ENCODE measurements at places on chromosomes 3 and 15.

DNA sequence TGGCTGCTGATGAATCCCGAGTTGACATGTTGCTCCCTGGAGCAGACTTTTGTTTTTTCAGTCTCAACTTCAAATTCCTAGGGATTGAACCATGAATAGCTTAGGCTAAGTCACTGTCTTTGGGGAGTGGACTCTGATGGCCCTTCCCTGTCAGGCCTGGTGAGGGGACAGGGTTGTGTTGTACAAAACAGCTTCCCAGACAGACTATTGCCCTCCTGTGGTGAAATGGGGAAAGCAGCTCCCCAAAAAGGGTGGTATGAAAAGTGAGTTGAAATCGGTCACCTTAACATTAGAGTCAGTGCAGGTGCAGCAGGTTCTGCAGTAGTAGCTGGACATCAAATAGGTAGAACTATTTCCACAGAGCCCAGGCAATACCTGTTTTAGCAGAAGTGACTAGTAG, 775.6 kb downstream of the ROBO2 start:
- no peak for DNase-seq

DNA sequence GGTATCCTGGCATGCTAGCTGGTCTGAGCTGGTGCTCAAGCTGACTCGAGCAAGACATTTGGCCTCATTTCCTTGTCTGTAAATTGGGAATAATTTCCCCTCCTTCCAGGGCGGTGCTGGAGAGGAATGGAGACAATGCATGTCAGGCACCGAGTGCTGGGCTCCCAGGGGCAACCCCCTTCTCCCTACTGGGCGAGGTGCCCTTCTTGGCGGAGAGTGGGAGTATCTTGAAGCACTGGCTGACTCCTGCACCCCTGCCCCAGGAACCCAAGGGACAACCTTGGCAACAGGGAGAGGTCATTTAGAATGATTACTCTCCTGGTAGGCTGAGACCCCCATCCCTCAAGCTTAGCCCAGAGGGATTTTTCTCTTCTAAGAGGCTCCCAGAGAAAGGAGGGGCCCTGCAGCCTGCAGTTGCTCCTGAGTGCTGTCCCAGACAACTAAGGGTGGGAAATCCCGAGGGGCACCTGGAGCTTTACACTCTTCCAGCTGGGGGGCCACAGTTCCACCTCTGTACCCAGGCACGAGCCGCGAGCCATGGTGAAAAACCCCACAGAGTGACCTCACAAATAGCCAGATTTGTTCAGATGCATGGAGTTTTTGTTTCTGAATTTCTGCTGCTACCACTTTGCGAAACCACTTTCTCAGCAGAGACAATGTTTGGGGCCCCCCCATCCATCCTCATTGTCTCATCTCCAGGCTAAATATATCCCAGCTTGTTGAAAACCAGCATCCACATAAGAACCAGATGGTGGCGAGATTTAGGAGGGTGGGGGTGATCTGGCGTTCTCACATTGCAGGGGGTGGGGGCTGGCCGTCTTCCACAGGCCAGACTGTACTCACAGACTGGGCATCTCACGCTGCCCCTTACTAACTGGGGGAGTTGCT, 44.8 kb downstream of the ABTB1 start:
- DNase-seq, result peak; percentile 49

DNA sequence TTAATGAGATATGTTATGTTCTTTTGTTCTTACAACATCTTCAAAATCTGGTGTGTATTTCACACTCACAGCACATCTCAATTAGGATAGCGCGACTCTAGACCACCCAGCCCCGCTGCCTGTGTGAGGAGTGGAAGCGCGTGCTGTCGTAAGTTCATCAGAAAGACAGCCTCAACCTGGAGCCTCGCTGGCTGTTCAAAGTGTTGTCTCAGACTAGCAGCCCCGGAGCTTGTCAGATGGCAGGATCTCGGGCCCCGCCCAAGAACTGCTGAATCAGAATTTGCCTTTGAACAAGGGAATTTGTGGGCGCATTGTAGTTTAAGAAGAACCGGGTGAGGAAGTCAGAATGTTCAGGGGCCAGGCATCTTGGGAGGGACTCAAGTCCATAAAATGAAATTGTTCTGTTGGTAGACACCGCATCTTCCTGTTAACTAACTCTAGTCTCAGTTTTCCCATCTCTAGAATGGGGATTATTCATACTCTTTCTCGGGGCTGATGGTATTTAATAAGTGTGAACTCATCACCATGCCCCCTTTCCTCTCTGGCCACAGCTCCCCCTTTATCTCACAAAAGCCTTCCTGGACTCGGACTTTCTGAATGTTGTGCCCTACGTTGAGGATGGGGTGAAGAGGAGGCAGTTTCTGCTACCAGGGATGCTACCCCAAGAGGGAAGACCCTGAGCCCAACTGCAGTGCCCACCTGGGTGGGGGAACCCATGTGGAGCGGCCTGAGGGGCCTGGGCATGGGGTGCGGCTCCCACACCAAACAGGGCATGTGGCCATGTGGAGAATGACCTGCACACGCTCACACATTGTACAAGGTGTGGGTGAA, 40.4 kb downstream of the BHLHE40 start:
- DNase-seq, result no peak

GRCh38 chr15:84909029-84909428, 24.6 kb downstream of the SLC28A1 start:
- no peak for DNase-seq

- peak; percentile 4 for DNase-seq
Observed at GRCh38 chr3:84724877-84725276, 233.9 kb upstream of the CADM2 start.

DNA sequence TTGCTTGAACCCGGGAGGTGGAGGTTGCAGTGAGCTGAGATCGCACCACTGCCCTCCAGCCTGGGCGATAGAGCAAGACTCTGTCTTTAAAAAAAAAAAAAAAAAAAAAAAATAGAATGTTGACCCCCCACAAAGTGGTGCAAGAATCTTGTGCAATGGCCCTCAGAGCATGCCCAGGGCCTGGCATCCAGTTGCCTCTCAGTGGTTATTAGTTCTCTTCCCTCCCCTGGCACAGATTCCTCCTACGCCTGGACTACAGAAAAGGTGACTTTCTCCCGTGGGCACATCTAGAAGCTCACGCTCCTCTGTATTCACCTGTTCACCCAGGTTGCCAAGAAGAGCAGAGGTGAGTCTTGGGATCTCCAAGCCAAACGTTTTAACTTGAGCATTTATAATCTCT, 36.7 kb downstream of the ACSBG1 start:
- no peak for DNase-seq

DNA sequence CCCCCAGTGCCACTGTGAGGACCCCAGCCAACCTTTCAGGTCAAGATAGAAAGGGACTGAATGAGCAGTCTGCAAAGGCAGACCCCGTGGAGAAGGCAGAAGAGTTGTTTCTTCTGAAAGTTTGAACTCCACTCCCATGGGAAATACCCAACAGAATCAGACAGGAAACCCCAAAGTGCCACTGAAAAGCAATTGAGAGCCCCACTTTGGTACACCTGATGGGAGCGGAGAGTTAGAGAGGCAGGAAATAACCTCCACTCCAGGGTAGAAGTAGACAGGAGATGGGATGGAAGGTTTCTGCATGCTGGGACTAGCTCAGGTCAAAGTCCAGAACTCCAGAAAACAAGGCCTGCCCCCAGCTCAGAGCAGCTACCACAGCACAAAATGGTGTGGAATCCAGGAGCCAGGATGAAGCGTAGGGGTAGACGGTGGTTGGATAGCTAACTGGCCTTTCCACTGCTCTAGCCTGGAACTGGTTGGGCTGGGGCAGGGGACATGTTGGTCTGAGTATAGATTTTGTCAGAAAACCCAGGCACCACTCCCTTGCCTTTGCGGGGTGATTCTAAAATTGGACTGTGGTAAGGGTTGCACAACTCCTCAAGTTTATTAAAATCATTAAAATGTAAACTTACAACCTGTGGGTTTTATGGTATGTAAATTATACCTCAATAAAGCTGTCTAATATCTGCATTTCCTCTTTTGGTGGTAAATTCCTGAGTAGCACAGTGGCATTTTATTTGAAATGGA, 1.9 kb upstream of the RAB43 start:
- peak; percentile 37 for DNase-seq

- no peak for DNase-seq
Observed at GRCh38 chr3:182393151-182393550, 400.2 kb upstream of the ATP11B start.

DNA sequence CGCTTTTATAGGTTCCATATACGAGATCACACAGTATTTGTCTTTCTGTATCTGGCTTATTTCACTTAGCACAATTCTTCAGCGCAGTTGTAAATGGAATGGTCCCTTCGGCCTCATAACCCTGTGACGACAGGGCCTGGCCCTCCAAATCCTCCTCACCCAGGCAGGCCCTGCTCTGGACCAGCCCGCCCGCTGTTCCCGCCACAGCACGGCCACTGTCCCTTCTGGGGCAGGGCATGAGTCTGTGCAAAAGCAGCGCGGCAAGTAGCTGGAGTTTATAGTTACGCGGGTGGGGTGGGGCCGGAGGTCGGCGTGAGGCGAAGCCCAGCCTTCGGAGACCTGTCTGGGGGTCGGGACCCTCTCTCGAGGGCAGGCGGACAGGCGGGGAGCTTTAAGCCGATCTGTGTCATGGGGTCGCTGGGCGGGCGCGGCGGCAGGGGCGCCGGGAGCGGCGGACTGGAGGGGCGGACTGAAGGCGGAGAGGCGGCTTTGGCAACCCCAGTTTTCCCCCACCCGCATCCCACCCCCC, 543 bp downstream of the ARPIN start:
- DNase-seq, result peak; percentile 69

DNA sequence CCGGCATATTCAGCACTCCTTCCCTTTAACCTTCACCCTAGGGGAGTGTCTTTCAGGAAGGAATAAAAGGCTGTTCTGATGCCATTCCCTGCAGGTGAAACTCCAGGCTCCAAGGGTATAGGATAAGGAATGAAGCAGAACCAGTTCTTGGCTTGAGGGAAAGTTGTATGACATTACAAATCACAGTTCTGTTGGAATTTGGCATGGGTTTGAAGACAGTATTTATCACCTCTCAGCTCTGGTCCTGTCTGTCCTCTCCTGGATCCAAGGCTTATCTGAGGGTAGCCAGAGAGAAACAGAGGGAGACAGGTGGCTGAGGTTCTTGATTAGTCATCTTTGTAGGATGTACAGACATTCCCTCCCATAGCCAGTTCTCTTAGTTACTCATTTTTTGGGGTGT, 37.1 kb downstream of the RAB11A start:
- DNase-seq, result peak; percentile 5

DNA sequence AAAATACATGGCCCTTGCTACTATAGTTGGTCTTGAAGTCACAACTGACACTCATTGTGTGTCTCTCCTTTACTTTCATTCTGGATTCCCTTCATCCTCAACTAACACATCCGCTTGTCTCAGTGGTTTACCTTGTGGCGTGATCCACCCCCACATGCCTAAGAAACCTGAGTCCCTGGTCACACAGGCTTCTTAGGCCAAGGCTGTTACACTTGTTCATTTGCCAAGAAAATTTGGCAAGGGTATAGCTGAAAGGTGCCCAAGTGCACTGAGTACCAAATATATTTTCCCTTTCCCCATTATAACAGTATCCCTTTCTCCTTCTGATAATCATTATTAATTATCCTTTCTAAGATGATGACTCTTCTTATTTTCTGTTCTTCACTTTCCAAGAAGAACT, 207.6 kb upstream of the STAC start:
- no peak for DNase-seq

DNA sequence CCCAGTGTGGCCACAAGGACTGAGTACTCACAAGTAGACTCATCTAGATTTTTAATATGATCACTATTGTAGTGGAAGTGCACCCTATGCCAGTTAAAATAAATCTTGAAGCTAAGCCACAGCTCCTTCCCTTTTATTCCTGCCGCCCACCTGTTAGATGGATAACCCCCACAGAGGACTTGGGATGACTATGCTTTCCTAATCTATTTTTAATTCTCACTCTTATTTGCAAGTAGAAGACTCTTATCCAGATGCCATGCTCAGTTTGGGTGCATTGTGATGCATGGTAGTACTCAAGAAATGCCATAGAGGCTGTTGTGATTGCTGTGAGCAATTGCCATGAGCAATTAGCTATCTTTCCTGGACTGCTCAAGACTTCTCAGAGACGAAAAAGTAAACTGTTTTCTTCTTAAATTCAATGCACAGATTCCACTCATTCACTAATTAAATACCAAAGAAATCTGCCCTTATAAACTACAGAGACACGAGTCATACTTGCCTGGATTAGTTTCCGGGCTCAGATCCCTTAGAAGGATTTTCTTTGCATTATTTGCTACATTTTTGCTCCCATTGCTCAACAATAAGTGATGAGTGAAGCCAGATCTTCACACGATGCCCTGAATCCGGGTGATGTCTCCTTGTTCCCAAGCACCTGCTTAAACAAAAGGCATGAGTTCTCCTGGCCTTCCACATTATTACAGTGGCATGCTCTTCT, 472.1 kb downstream of the SOX2 start:
- no peak for DNase-seq

DNA sequence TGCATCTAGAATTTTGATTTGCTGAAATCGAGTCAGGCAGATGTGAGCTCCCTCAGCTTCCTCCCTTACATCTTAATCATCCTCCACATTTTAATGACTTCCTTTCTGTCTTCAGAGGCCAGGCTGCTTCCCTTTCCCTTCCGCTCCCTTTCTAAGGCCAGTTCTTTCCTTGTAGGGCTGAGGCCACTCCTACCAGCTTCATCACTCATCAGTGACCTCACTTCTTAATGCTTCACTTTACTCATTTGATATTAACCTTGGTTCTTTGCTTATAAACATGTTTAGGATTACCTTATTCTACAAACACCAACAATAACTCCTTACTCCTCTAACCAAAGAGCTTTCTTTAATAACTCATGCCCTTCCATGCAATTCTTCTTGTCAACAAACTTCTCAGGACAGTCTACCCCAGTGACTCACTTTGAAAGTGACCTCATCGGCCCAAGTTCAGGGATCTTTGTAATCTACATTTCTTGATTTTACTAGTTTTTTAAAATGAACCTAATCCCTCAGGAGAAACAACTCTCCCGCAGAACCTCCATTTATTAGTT, 23.9 kb downstream of the ILDR1 start:
- peak; percentile 35 for DNase-seq

DNA sequence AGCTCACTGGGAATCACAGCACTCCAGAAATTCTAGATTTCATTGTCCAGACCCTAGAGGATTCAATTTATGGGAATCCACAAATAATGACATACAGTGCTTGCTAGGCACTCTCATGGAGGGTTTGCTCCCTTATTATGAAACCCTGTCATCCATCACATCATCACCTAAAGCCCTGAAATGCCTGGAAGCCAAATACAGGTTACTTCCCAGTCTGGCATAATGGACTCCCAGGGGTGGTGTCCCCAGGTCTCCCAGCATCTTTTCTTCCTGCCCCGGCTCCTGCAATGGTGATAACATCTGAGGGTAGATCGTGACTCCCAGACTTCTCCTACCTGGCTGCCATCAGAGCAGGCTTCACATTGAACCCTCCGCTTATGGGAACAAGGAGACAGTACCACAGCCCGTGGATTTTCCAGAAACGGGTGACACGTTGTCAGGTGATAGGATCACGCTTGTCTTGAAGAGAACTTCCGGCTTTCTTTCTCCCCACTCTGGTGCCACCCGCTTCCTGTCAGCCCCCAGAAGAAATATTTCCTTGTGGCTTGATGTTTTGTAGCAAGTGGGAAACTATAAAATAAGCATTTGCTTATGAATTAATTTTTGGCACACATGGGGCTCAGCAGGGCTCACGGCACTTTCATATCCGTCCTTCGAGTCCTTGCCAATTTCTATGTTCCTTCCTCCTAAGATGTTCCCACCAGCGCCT, 238.7 kb upstream of the BHLHE40 start:
- no peak for DNase-seq

Data from AG20443 (cell line).